ENCODE measurements at places on chromosomes 12 and 14. TPM values are rescaled to one million over a fixed set of nuclear protein-coding genes. Genes with fewer than 3 reads are reported as not detected.
A peak's percentile ranks its signal among the peaks of the same experiment; 100 is the strongest.

Gene PLXNC1
- 26.5 TPM for total RNA-seq

DNA sequence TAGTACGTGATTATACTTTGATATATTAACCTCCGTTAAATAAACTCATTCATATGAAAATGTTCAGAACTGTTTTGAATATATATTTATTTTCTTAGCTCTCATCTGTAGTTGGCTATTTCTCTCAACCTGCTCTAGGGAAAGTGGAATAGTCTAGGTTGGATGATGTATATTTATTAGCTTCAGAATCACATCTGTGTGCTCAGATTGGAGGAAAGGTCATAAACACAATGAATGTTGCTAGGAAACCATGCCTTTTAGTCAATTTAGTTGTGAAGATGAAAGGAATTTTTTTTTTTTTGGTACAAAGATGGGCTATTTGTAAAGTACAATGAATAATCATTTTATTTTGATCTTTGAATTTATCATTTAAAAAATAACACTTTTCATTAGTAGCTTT lies 439.1 kb downstream of the FOXG1 start:
- DNase-seq: no peak

GRCh38 chr14:90300611-90301047 lies 31.1 kb downstream of the NRDE2 start:
- no peak for DNase-seq

DNA sequence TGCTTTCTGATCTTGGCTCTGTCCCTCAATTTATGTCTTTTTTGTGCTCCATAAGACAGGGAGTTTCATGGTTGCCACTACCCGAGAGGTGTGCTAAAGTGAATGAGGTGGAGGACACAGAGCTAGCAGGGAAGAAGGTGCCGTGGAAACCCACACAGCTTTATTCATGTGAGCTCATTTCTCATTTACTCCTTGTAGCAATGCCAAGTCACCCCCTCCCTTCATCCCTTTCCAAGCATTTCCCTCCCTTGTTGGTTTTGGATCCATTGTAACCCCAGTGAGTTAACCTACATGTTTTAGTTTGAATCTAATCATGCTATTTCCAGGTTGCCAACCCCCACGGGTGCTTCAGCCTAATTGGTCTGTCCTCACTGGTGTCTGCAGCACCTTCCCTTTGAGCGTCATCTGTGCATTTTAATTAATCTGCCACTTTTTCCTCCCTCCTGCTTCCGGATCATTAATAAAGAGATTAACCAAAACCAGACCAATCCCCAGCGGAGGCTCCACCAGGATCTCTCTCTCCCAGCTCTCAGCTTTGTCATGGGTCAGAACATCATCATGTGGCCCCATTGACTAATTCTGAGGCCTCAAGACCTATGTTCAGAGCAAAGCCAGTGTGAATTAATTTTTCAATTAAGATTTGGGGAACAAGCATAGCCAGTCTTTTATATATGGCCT lies 56.2 kb downstream of the NTF3 start:
- no peak for DNase-seq

Gene KRT85
- not detected for total RNA-seq

Gene PTPRQ
- total RNA-seq: not detected

- no peak for DNase-seq
Observed at GRCh38 chr12:28974883-28975282, 174.2 kb upstream of the FAR2 start.

Gene HIP1R
- 93.1 TPM for total RNA-seq

- no peak for DNase-seq
Observed at GRCh38 chr12:99596762-99597161, 50.8 kb upstream of the GARIN6 start.

Gene EML5
- 1.3 TPM for total RNA-seq

DNA sequence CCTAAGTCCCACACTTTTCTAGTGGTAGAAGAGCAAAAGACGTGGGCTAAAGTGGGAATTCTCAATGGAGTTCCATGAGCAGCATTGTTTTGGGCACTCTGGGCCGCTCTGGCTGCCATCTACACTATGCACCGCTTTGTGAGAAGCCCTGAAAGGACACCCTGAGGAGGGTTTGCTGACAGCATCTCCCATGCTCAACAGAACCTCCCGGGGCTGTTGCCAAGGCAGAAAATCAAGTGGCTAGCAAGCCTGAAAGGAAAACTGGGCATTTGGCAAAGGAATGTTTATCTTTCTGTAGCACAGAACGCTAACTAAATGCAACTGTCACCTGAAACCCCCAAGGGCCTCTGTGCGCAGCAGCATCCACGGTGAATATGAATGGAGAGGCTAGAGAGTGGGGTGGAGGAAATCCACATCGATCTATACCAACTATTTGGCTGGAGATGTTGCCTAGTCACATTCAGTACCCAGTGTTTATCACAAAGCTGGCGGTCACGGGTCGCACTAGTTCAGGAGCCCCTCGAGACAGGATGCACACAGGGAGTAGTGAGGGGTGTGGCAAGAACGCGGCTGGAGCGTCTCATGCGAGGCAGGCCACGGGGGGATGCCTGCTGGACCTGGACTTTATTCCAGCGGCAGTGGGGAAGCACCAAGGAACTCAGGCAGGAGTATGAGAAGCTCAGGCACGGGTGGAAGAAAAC lies 14.2 kb downstream of the APPL2 start:
- no peak for DNase-seq

- DNase-seq: no peak
Observed at GRCh38 chr12:127489061-127489460, 777.9 kb upstream of the TMEM132C start.

DNA sequence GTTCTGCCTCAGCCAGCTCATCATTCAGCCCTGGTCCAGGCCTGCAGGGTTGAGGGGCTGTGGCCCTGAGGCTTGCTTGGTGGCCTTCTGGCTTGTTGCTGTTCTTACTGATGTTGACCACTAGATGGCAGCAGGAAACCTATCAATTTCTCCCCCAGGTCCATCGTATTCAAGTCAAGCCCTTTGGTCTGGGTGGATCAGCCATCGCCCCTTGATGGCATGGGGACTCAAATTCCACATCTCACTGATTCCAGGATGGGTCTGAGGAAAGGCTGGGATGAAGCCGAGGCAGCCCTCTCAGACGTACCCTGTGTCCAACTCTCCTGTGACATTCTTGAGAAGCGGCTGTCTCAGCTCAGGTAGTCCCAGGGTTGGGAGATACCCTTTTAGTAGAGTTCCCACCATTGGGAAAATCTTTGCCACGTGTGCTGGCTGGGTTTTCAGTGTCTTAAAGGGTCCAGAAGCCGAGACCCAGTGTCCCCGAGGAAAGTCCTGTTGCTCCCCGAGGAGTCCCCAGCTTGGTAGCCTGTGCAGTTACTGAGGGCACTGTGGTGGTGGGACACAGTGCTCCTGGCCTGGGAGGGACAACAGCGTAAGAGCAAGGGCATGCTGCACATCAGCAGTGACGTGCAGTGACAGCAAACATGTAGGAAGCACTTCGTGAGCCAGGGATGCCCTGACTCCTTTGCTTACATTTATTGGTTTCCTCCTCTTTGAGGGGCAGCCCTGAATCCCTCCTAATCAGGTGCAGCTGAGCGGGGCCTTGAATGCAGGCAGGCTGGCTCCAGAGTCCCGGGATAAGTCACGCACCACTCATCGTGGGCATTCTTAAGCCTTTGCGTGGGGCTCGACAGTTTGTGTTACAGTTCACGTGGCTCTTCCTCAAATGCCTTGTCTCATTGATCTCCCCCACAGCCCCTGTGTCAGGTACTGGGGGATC lies 58.6 kb downstream of the TSPAN9 start:
- DNase-seq: peak; percentile 18

- no peak for DNase-seq
Observed at GRCh38 chr14:21201732-21202462, 46.0 kb upstream of the OR5AU1 start.

Gene DPY19L2
- total RNA-seq: not detected

DNA sequence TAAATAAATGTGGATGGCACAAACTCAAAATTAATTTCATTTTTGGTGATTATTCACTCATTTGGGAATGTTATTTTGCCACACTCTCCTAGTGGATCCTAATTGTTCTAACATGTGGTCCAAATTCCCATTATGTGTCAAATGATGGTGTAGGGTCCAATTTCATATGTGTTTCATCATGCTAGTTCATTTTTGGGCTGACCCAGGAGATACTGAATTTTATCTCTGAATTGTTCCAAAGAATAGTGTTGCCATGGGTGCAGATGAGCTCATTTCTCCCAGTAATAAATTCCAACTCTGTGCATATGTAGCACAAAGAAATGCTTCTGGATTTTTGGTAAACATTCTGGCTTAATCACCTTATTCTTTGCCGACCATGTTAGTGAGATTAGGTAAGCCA lies 23.5 kb upstream of the SEL1L start:
- no peak for DNase-seq

Gene RAN
- 247 TPM for total RNA-seq

DNA sequence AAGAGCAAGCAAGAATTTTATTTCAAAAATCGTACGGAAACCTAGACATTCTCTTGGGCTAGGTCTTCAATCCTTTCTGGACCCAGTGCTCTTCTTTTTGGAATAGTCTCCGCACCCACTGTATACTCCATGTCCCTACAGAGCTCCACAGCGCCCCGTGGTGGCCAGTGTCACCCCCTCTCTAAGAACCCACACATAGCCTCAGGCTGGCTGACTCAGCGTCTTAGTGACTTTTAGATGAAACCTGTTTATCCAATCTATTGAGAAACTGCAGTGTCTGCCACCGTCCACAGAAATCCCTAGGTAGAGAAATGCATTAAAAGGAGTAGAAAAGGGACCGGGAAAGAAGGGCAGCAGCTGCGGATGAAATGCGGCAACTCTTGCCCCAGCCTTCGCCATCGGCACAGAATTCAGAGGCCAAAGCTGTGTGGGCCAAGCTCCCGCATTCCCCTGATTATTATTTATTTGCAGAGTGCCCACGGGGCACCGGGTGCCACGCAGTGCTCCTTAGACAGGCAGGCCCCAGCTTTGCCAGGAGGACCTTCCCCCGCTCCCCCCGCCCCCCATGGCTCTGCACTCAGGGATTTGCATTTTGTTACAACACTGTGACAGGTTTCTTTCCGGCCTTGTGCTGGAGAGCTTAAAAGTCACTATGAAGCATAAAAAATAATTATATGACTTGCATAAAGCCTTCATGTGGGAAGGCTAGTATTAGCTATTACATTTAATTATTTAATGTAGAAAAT lies 170.1 kb upstream of the FKBP4 start:
- DNase-seq: no peak

DNA sequence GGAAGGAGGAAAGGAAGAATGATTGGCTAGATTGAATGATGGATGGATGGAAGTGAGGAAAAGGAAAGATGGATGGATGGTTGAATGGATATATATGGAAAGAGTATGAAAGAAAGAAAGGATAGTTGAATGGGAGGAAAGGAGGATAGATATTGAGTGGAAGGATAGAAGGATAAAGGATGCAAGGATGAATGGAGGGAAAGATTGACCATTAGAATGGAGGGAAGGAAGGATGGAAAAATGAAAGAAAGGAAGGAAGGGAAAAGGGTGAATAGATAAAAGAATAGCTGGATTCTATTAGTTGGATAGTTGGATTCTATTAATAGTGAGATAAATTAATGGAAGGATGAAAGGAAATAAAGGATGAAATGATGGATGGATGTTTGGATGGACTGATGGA lies 105.9 kb downstream of the CALM1 start:
- DNase-seq: no peak

Gene KCNC2
- not detected for total RNA-seq

GRCh38 chr12:66932126-66932525 lies 253.2 kb upstream of the GRIP1 start:
- DNase-seq: no peak

Gene GNB3
- not detected for total RNA-seq

DNA sequence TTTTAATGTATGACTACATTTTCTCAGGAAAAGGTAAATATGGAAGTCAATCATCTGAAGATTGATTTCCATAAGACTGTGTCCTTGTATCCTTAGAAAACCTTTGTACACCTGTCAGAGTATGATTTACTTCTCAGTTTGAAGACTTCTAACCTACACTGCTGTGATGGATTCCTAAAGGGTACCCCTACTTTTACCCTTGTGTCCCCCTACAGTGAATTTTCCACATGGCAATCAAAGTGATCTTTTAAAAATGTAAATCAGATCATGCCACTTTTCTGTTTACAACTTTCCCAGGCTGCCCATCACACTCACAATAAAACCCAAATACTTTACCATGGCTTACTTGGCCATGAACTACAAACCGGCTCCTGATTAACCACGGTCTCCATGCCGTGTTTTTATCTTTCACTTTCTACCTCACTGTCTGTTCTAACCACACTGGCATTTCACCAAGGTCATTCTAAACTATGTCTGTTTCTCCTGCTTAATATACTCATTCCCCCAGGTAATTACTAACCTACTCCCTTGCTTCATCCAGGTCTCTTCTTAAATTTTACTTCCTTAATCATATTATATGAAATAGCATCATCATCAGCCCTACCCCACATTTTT lies 8.1 kb downstream of the DNAI7 start:
- DNase-seq: peak; percentile 61

GRCh38 chr12:6235499-6235898 lies 35.3 kb downstream of the CD9 start:
- no peak for DNase-seq

- DNase-seq: no peak
Observed at GRCh38 chr12:27305673-27306456, 26.8 kb upstream of the BMAL2 start.

- no peak for DNase-seq
Observed at GRCh38 chr12:54593135-54593534, 4.7 kb upstream of the PPP1R1A start.

- no peak for DNase-seq
Observed at GRCh38 chr14:44041700-44042099, 465.4 kb downstream of the FSCB start.

GRCh38 chr12:51721282-51721940 lies 127.1 kb downstream of the FIGNL2 start:
- DNase-seq: peak; percentile 23

DNA sequence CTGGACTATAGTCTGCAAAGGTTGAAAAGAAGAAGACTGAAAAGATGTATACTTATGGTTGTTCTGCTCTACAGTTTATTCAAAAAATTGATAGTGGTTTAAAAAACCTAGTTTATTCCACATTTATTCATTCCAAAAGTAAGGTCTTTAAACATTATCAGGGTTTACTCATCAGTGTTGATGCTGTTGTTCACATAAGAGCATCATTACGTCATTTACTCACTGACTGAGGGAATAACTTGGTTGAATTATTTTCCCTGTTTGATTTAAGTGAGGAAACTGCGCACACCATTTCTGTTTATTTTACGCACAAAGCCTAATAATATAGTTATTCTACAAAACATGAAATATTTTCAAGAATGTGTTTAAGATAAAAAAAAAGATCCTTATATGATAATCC lies 303.1 kb upstream of the PRKD1 start:
- no peak for DNase-seq

- DNase-seq: no peak
Observed at GRCh38 chr14:97916100-97916499, 1118.9 kb downstream of the VRK1 start.

- DNase-seq: peak; percentile 81
Observed at GRCh38 chr14:101442451-101442850, 118.8 kb upstream of the DIO3 start.

GRCh38 chr12:115294453-115295133 lies 610.6 kb upstream of the TBX3 start:
- no peak for DNase-seq

- DNase-seq: no peak
Observed at GRCh38 chr12:124490584-124491305, 76.7 kb downstream of the NCOR2 start.

GRCh38 chr12:6542209-6543009 lies 8.1 kb downstream of the GAPDH start:
- DNase-seq: peak; percentile 34

Measured in natural killer cell (primary cell).